ENCODE measurements at places on chromosomes 4 and X.

DNA sequence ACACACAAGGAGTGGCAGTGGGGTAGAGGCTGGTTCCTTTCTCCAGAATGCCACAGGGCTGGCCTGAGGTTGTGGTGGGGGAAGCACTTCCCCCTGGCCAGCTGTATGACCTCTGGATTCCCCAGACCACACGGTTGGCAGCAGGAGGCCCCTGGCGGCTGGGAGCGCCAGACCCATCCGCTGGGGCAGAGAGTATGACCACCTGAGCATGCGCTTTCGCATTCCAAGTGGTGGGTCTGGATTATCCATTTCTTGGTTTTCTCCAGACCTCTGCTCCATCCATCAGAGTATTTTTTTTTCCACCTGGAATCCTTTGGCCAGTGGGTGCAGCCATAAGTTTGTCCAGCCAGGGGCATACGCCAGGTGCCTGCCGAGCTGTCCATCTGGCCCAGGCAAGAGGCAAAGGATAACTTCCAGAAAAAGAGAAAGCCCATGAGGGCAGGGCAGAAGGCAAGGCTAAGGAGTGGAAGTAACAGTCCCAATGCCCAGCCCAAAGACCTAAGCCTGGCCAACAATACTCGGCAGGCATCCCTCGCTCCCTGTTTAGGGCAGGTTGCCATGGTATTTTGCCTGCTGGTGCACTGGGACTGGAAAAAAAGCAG lies 39.3 kb downstream of the NHSL2 start:
- DNase-seq, result no peak

- no peak for DNase-seq
Observed at GRCh38 chr4:20292739-20293138, 41.0 kb downstream of the SLIT2 start.

DNA sequence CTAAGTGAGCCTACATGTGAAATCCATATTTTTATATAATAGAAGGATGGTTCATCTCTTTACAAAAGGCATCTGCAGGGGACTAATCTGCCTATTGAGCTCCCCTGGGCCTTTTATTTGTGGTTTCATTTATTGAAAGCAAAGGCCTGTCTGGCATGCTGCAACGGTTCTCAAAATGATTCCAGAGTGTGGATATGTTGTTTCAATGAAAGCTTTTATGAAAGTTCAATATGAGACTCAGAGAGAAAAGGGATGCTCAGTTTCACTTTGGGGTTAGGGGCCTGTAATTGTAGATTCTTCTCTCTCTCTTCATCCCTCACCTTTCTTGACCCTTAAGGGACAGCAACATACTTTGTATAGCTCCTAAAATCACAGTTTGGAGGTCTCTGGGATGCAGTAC lies 204.2 kb upstream of the CASK start:
- DNase-seq, result no peak

- DNase-seq, result no peak
Observed at GRCh38 chr4:19002170-19002569, 980.6 kb upstream of the LCORL start.

DNA sequence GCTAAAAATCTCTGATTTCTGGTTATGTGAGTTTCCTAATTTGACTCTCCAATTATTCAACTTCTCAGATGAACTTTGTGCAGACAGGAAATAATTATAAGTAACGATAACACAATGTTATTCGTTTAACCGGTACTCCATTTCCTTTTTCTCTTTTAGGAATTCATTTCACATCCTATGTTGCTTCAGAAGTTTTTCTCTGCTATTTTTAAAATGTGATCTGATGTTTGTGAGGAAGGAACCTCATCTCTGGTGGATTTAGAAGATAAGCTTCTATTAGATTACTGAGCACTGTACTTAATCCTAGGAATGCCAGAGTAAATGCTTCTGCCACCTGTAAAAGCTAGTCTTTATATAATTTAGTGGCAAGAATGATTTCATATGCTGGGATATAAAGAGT lies 116.0 kb upstream of the ETNPPL start:
- DNase-seq, result no peak

- DNase-seq, result no peak
Observed at GRCh38 chr4:96766359-96766758, 926.5 kb downstream of the PDHA2 start.

DNA sequence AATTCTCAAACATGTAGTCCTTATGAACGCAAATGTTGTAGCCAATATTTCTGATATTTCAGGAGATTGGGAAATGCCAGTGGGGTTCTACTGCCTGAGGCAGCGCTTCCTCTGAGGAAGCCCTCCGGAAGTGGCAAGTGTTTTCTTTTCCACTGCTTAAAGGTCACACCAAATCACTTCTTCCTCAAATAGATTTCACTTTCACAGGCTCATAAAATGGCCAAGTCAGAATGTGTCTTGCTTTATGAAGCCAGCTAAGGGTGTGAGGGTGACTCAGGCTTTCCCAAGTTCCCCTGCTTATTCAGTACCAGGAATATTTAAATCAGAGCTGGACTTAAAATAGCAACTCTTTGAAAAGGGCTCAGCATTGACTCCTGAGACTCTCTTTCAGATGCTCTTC lies 514.2 kb upstream of the DIPK2B start:
- no peak for DNase-seq

DNA sequence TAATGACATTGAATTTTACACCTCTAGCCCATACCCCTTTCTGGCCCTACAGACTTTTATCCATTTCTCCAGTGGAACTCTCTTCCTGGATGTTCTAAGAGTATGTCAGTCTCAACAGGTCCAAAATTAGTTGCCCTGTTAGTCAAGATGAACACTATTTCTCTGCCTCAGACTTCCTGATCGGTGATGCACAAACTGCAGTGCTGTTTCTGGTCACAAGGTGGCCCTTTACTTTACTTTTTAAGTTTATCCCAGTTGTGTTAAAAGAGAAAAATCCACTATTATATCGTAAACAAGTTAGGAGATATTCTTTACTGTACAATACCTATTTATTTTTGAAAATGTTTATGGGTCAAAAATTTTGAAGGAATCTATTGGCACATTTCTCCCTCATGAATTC lies 13.1 kb downstream of the TCEAL7 start:
- peak; percentile 18 for DNase-seq

- DNase-seq, result no peak
Observed at GRCh38 chr4:78552389-78553042, 946 bp downstream of the ANXA3 start.
